Immature natural killer cell (primary cell): ENCODE measurements at places on chromosomes 3 and 15.
A peak's percentile ranks its signal among the peaks of the same experiment; 100 is the strongest.

DNA sequence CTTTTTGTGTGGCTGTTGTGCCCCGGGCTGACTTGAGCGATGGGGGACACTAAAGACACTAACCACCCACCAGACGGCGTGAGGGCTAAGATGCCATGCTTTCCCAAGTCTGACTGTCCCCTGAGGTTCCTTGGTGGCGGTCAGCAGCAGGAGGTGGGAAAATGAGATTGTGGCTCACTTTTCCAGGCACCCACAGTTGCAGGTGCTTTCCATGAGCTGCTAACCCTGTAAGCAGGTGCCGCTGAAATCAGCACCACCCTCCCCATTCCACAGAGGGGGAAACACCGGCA lies 17.7 kb downstream of the PRR23E start:
- H3K27me3 ChIP-seq = no peaks in the 10 kb centered on the region
- no peaks in the 10 kb centered on the region for H3K4me1 ChIP-seq
- H3K4me3 ChIP-seq = no peak overlapping the region

GRCh38 chr15:52436981-52437380 lies 91.7 kb downstream of the MYO5A start:
- peaks cover 57% of the 10 kb centered on the region for H3K4me1 ChIP-seq
- H3K27ac ChIP-seq = no peak overlapping the region
- H3K36me3 ChIP-seq = peaks cover 4% of the 10 kb centered on the region
- DNase-seq = no peak

- no peaks in the 10 kb centered on the region for H3K27me3 ChIP-seq
- H3K27ac ChIP-seq = no peak overlapping the region
- peaks cover 19% of the 10 kb centered on the region for H3K36me3 ChIP-seq
- no peak for DNase-seq
- peaks cover 13% of the 10 kb centered on the region for H3K4me1 ChIP-seq
Observed at GRCh38 chr3:185489462-185489861, 9.4 kb downstream of the TMEM41A start.

- H3K27ac ChIP-seq = no peak overlapping the region
- H3K4me3 ChIP-seq = no peak overlapping the region
- DNase-seq = no peak
- H3K4me1 ChIP-seq = peaks cover 5% of the 10 kb centered on the region
Observed at GRCh38 chr3:101989578-101990200, 140.4 kb downstream of the NFKBIZ start.

- H3K4me1 ChIP-seq = peaks cover 35% of the 10 kb centered on the region
- peak; percentile 48 for DNase-seq
- H3K27ac ChIP-seq = no peak overlapping the region
- no peak overlapping the region for H3K4me3 ChIP-seq
- no peaks in the 10 kb centered on the region for H3K36me3 ChIP-seq
Observed at GRCh38 chr3:193605876-193606275, 12.9 kb downstream of the OPA1 start.

GRCh38 chr15:83775738-83776137 lies 121.8 kb downstream of the ADAMTSL3 start:
- H3K4me1 ChIP-seq = no peaks in the 10 kb centered on the region
- peaks cover 6% of the 10 kb centered on the region for H3K36me3 ChIP-seq
- H3K27me3 ChIP-seq = peaks cover 2% of the 10 kb centered on the region
- H3K27ac ChIP-seq = no peak overlapping the region
- no peak overlapping the region for H3K4me3 ChIP-seq
- no peak for DNase-seq

DNA sequence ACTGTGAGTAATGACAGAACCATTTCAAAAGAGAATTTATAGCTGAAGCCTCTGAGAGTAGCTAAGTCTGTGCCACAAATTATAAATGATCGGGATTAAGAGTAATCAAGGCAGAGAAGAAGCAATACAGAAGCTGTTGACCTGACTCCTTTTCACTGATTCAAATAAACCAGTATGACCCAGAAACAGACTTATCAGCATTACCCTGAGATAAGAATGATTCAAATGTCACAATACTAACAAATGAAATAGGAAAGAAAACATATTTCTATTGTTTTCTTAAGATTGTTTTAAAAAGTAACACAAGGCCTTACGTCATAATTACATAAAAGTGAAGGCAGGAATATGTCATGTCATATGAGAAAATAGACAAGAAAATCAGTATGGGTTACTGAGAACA lies 1534.6 kb downstream of the SI start:
- no peak overlapping the region for H3K4me3 ChIP-seq
- H3K4me1 ChIP-seq = no peaks in the 10 kb centered on the region
- H3K27me3 ChIP-seq = no peaks in the 10 kb centered on the region
- no peak overlapping the region for H3K27ac ChIP-seq
- no peaks in the 10 kb centered on the region for H3K36me3 ChIP-seq
- DNase-seq = no peak
